ENCODE measurements at places on chromosomes 5 and 9. TPM values are rescaled to one million over a fixed set of nuclear protein-coding genes. Genes with fewer than 3 reads are reported as not detected.
A peak's percentile ranks its signal among the peaks of the same experiment; 100 is the strongest.

DNA sequence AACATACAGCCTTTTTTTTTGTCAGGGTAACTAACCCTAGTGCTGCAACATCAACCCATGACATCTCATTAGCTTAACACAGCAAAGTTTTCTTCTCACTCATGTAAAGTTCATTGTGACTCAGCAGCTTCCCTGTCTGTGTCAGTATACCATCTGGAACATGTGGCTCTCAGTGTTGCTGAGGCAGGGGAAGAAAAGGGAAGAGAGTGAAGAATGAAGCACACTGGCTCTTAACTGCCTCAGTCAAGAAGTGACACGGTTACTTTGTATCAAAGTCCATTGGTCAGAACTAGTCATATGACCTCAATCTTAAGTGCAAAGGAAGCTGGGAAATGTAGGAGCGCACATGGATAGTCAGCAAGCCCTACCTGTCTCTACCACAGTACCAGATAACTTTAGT is 185.0 kb upstream of the ELL2 start:
- peak; percentile 8 for DNase-seq

- DNase-seq = no peak
Measured at GRCh38 chr5:154196281-154196680, 5.7 kb downstream of the GALNT10 start.

DNA sequence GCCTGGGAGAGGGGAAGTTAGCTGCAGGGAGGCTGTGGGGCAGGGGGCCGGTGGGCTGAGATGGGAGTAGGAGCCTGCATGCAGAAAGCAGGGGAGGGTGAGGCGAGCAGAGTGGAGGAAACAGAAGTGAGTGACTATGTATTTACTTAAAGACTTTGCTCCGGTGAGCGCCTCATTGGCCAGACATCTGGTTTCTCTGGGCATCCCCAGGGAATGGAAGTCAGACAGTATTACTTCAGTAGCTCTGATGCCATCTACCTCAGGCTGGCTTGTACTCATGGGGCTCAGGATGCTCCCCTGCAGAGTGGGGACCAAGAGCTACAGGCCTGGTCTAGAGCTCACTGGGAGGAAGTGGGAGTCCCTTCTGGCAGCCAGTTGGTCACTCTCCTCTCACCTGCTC is 78.2 kb upstream of the ARAP3 start:
- DNase-seq = no peak

DNA sequence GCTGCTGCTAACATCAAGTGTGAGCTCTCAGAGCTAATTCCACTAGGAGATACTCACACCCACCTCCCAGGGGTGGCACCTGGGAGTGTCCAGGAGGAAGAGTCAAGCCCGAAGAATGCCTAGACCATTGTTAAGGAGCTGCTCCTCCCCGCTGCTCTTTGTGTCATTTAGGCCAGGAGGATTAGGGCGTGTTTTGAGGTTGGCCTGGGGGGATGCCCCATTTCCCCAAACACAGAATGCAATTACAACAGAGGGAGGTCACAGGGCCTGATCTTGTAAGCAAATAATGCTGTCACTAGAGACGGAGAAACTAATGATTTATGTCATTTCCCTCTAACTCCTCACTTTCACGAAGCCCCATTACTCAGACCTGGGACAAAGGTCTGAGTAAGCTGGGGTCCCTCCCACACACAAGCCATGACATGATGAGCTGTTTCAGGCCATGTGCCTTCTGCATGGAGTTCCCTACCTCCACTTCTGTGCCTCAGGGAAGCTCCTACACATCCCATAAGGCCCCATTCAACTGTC is 312.5 kb downstream of the ACTL7B start:
- DNase-seq = no peak

DNA sequence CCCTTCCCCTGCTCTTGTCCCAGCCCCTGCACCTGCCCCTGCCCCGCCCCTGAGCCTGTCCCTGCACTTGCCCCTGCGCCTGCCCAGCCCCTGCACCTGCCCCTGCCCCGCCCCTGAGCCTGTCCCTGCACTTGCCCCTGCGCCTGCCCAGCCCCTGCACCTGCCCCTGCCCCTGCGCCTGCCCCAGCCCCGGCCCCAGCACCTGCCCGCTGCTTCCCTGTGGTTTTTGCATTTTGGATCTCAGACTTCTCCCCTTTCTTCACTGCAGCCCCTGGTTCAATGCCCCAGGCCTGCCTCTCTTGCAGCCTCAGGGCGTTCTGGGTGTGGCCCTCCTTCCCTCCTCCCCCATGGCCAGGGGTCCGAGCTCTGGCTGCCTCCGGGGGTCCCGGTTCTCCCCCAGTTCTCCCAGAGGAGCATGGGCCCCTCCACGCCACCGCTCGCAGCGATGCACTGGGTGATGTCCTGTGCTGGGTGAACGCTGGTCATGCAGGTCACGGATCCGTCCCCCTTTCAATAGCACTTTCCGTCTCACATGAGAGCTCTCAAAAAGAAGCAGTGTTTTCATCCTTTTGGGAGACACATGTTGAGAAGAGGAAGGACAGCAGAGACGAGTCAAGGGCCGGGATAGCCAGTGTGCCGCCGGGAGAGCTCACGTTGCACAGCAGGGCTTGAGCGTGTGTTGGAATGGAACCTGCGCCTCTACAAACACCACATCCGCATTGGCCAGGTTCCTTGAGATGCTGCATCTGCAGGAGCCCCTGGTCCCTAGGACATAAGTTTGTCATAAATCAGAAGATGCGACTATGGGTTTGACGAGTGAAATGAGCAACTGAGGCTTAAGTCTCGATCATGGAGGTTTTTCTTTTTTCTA is 44.0 kb upstream of the IRX4 start:
- no peak for DNase-seq

LHX3 gene
- not detected for polyA plus RNA-seq

STPG3 gene
- polyA plus RNA-seq = 1.4 TPM

PLAC8L1 gene
- polyA plus RNA-seq = 1.1 TPM

IFNW1 gene
- polyA plus RNA-seq = 0.15 TPM

BSPRY gene
- 7.8 TPM for polyA plus RNA-seq

LRRC19 gene
- polyA plus RNA-seq = 0.33 TPM

WNK2 gene
- polyA plus RNA-seq = 5.7 TPM
